Tongue (tissue), 3 donors: ENCODE measurements at places on chromosomes 7 and 10. TPM values are rescaled to one million over a fixed set of nuclear protein-coding genes. Genes with fewer than 3 reads are reported as not detected.

Gene IDI2
- total RNA-seq: not detected

Gene TRIL
- total RNA-seq: 23.9 TPM

Gene SOSTDC1
- total RNA-seq: 21.8 TPM

Gene HIF1AN
- total RNA-seq: 16.8 TPM

Gene KEL
- total RNA-seq: 1.6 TPM

Gene SYCE1
- not detected for total RNA-seq

Gene DYNC1I1
- total RNA-seq: 2.6 TPM

Gene RAPGEF5
- total RNA-seq: 83.7 TPM

Gene PLXNA4
- total RNA-seq: 5.7 TPM

Gene FEZF1
- total RNA-seq: not detected

Gene NXPH1
- not detected for total RNA-seq

Gene POM121L12
- not detected for total RNA-seq

Gene ADCYAP1R1
- total RNA-seq: 8.3 TPM

Gene LIPF
- not detected for total RNA-seq

Gene ELFN1
- total RNA-seq: 4.3 TPM

Gene MOGAT3
- not detected for total RNA-seq

Gene PPIF
- total RNA-seq: 26.6 TPM

Gene LRRC27
- 10.2 TPM for total RNA-seq

Gene ABLIM1
- 70.6 TPM for total RNA-seq

Gene ASIC3
- 0.51 TPM for total RNA-seq

Gene KLLN
- total RNA-seq: 0.10 TPM

Gene GRM8
- total RNA-seq: 0.41 TPM

Gene FLNC
- total RNA-seq: 1,540 TPM

Gene GNG11
- total RNA-seq: 31.6 TPM

Gene IFIT1
- 42.4 TPM for total RNA-seq

Gene PLEKHA8
- total RNA-seq: 14.4 TPM

Gene AMZ1
- total RNA-seq: 0.31 TPM

Gene UCN3
- not detected for total RNA-seq

Gene LEP
- total RNA-seq: not detected

Gene SRGN
- total RNA-seq: 49.6 TPM

Gene STAG3
- 0.72 TPM for total RNA-seq

Gene NOS3
- 7.0 TPM for total RNA-seq

Gene PPIA
- total RNA-seq: 1,146 TPM

Gene RGS10
- total RNA-seq: 30.3 TPM

Gene CPN1
- total RNA-seq: not detected
